ENCODE measurements at places on chromosomes 5 and 9.

DNA sequence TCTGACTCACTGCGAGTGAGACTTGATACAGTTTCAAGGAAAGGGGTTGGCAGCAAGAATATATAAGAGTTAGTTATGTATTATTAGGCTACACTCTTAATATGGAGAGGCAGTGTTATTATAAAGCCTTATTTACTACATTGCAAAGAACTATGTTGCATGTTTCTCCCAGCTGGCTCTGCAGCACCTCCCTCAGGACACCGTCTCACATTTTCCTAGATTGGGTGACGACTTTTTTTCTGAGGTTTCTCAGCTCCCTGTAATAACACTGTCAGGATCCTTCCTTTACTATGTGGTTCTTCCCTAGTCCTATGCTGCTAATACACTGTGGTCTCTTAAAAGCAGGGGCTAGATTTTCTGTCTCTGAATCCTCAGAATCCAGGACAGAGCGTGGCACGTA lies 153.7 kb downstream of the INSYN2B start:
- no peak for DNase-seq

GRCh38 chr9:78023003-78023741 lies 8.4 kb downstream of the GNAQ start:
- no peak for DNase-seq

- DNase-seq = no peak
Observed at GRCh38 chr5:174581479-174581878, 142.9 kb upstream of the MSX2 start.

- no peak for DNase-seq
Observed at GRCh38 chr5:57382655-57383054, 100.0 kb downstream of the ACTBL2 start.

DNA sequence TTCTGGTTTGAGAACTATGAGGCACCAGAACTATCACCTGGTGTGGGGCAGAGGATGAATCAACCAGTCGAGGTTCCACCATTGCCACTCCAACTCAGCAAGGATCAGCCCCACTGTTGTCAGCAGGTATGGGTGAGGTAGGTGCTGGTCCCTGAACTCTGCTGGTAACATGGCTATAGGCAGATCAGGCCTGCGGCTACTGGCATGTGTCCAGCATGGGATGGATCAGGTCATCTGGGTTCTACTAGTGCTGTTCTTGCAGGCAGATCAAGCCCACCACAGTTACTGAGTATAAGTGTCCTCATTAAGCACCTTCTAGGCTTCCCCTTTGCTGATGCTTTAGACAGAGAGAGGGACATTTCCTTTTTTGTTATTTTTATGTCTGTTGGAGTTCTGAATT lies 71.7 kb downstream of the GABRA6 start:
- no peak for DNase-seq

GRCh38 chr5:176188085-176188484 lies 50.1 kb upstream of the SIMC1 start:
- DNase-seq = no peak

DNA sequence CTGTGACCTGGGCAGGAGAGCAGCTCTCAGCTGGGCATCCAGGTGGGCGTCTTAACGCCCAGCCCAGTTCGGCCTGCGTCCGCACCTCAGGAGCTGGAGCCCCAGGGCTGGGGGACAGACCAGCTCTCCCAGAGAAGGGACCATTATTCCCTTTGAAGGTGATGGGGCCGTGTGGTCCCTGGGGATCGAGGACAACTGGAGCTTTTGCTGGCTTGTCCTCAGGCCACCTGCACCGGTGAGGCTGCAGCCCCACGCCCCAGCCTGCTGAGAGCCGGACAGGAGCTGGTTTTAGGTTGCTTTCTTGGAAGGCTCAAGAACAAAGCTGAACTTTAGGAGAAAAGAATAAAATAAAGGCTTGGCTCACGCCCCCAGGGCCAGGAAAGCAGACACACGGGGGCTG lies 40.9 kb downstream of the NACC2 start:
- DNase-seq = no peak

- no peak for DNase-seq
Observed at GRCh38 chr9:33468797-33469621, 4.7 kb downstream of the NOL6 start.

GRCh38 chr9:128634651-128635262 lies 21.9 kb downstream of the DYNC2I2 start:
- DNase-seq = no peak
